Type B pancreatic cell (in vitro differentiated cells): ENCODE measurements at places on chromosomes 2 and 18.

GRCh38 chr18:48342581-48342980 is 66.6 kb downstream of the ZBTB7C start:
- DNase-seq = no peak

DNA sequence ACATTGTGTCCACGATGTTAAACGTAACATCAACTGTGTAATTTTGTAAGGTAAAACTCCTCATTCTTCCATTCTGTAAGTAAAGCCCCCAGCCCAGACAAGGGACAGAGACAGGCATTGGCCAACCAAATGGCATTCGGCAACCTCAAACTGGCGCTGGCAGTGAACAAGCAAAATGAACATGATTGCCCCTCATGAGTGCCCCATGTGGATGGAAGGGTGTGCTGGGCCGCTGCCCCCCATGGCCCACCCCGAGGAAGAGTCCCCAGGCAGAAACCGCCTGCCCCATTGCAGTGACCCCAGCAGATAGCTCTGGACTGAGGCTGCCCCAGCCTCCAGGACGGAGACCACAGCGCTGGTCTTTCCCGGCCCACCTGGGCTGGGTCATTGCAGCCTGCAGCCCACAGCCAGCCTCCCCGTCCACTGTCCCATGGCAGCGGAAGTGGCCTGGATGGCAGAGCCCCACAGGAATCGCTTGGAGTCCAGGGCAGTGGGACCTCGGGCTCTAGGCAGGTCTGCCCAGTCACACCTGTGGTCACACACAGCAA is 220.2 kb downstream of the HDAC4 start:
- DNase-seq = no peak

DNA sequence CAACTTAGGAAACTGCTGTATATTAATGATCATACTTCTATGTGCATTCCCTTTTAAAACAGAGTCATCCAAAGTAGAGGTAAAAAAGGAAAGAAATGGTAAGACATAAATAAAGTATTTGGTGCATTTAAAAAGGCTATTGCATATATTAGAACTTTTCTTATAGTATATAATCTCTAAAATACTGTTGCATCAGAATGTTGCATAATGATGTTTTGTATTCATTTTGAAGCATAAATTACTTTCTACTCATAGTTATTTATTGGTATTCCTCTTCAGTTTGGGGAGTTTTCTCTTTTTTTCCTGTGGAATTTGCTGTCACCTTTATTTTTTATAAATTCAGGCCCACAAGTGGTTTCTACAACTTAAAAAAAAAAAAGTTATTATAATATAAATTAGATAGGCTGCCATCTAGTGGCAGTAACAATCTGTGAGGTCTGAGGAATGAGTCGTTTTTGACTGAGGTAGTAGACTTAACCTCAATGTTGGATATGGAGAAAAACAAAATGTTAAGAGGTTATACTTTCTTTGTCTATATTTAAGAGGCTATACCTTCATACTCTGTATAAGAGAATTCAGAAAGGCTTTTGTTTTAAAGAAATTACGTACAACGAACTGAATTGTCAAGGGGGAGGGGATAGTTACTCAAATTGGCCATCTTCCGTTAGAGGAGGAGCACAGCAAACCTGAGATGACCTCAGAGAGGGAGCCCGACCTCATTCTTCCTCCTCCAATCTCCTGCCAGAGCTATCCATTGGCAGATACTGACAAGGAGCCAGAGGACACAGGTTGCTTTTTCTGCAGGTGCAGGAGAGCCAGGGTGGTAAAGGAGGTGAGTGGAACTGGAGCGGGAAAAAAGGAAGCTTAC is 23.8 kb downstream of the ANKAR start:
- no peak for DNase-seq

DNA sequence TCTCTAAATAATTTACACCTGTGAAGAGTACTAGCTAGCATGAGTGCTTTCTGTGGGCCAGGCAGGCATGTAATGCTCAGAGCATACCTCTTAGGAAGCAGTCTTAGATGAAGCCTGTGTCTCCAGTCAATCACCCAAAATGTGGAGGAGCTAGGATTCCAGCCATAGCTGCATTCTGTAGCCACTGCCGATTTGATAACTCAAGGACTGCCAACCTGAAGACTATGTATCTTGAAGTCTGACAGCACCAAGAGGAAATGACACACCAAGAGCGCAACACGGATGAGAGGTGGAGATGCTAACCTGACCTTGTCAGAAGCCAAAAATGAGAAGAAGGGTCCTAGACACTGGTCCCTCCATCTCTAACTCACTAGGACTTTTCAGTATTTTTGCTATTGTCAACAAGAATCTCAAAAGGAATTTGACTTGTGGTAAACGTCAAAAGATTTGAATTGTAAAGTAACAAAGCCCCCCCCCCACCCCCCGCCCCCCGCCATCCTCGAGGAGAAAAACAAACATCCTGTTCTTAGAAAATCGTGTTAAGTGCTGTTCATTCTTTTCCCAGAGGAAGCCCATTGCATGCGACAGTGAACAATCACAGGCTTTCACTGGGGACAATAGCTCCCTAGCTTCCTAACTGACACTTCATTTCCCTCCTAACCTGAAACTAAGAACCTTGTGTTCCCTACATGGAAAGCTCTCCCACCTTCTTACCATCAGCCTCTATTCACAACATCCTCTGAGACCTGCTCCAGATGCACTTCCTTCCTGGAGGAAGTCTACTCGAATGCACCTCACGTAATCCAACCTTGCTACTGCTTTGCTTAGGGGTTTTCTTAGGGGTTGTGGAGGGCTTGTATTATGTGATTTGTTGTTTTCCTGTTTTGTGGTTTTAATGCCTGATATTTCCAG is 14.7 kb downstream of the CDC42EP3 start:
- DNase-seq = no peak

DNA sequence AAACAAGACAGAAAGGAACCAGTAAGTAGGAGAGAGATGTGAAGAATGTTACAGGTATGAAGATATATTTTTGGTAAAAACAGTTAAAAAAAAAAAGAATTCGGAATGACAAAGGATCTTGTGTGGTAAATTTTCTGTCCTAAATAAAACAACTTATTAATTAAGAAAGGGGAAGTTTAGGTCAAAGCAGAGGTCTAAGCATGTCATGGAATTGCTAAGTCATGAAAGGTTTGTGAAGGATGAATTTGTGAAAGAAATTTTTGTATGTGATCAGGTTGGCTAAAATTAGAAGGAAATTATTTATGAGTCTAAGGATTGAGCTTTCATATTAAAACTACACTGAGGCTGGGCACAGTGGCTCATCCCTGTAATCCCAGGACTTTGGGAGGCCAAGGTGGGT is 11.1 kb upstream of the ALPG start:
- no peak for DNase-seq

DNA sequence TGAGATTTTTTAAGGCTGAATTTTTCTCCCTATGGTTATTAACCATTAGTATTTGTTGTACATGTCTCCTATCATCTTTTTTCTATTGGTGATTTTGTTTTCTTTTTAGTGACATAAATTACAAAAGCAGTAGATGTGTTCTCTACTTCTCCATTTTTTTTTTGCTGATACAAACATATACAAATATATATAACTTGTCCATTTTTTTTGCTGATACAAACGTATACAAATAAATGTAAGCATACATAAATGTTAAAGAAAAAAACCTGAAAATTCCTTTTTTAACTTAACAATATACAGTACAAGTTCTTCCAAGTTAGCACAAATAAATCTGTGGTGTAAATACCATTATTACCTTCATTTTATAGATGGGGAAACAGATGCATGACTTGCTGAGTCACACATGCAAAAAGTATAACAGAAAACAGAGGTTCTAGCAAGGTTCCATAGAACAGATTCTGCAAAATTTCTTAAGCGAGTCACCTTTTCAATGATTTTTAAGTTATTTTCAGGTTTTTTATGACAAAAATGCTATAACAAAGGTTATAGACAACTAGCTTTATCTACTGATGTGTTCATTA is 2.1 kb downstream of the MSGN1 start:
- DNase-seq = no peak

- DNase-seq = no peak
Measured at GRCh38 chr2:62326735-62327134, 130.8 kb downstream of the B3GNT2 start.

- DNase-seq = no peak
Measured at GRCh38 chr2:43212931-43213330, 13.5 kb downstream of the ZFP36L2 start.

GRCh38 chr2:177603181-177603580 is 210.6 kb downstream of the AGPS start:
- DNase-seq = no peak

GRCh38 chr2:101479810-101480209 is 4.9 kb upstream of the RFX8 start:
- no peak for DNase-seq

- DNase-seq = no peak
Measured at GRCh38 chr2:182816866-182817265, 49.6 kb downstream of the FRZB start.

DNA sequence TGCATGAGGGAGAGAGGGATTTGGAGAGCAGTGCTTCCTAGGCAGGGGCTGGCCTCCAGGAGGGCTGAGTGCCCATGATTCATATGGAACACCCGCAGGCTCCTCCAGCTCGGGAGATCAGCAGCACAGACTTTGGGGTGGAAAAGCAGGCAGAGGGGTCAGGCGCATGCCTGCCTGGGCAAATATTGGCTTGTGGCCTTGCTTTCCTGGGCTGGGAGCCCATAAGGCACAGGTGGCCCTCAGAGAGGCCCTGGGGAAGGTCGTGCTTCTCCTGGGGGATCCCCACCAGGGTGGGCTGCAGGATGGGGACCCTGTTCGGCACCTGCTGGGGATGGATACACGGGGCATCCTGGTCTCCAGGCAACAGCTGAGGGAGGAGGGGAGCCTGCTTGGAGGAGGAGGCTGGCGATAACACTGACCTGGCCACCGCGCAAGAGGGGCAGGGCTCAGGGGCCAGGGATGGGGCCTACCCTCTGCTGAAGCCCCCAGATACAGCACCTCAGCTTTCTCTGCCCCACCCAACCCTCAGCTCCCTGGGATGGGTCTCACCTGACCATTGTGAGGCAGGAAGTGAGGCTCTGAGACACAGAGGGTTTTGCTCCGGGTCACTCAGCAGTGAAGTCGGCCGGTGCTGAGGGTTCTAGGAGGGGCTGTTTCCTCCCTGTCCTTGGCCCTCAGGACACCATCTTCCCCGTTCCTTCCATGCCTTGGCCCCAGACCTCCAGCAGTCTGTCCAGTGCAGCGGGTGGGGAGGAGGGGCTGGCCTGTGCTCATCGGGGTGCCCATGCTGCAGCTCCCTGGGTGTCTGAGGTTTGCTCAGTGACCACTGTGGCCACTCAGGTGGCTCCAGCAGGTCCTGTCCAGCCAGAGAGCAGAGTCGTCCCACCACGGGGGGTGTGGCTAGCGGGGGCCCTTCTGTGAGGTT is 12.0 kb downstream of the AQP12A start:
- no peak for DNase-seq

DNA sequence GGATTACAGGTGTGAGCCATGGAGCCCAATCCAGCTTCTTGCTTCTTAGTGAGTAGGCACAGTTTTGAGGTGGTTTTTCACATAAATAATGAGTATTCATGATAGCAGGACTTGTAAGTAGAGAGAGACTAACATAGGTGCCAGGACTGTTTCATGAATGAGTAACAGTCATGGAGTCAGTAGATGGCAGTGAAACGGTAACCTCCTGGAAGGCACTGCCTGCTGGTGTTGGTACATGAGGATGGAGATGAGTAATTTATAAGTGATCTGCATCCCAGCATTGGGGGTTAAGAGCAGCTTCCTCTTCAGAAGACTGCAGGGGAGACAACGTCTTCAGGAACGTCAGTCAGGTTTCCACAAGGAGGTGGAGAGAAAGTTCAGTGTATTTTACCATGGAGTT is 143.8 kb downstream of the HAUS1 start:
- no peak for DNase-seq

GRCh38 chr18:58937887-58938267 is 73.2 kb downstream of the ZNF532 start:
- DNase-seq = no peak

DNA sequence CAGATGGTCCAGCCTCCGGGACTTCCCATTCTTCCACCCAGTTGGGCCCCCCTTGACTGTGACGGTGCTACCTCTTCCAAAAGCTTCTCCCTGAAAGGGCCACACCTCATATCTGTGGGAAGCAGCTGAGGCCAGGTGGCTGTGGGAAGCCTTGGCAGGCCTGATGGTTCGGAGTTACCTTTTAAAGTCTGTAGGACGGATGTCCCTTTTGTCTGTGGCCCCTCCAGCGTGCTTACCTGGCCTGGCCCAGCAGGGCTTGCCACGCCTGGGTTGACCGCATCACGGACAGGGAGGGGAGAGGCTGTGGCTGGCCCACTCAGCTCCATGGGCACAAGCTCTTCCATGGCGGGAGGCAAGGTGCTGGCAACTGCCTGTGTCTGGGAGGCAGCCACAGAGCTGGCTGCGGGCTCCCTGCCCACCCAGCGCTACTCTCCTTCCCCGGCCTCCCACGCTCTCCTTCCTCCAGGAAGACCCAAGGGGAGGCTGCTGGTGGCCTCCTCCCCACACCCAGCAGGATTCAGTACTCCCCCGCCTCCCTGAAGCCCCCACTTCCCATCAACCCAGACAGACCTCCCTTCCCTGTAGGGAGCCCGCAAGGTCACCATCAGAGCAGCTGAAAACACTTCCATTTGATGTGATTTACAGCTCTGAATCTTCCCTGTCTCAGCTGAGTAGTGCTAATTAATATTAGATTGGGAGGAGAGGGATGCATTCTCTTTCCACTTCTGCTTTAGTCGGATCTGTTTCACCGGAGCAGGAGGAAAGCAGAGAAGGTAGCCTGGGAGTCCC is 52.8 kb downstream of the EDAR start:
- no peak for DNase-seq

DNA sequence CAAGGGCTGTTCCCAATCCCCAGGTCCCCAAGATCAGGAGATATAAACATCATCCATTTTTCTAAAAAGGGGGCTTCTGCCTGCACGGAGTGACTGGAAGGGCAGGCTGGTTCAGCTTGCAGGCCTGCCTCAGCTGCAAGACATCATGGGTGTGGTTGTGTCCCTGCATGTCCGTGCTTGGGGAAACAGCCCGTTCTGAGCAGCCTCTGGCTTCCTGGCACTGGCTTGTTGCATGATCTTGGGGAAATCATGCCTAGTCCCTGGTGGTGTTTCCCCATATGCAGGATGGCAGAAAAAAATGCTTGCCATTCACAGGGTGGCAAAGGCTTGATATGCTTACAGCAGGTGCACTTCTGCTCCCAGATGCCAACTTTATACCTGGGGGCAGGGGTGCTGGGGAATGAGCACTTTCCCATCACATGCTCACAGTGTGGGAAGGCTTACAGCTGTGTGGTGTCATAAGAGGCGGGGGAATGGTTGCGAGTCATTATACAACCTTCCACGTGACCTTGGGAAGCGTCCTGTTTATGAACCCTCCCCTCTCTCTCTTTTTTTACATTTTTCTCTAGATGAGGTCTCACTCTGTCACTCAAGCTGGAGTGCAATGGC is 7.2 kb downstream of the PCARE start:
- DNase-seq = no peak

- no peak for DNase-seq
Measured at GRCh38 chr2:176096243-176096985, 3.2 kb upstream of the HOXD12 start.

GRCh38 chr2:64998658-64999061 is 9.5 kb downstream of the SLC1A4 start:
- DNase-seq = no peak

GRCh38 chr2:138210487-138210886 is 246.2 kb downstream of the HNMT start:
- DNase-seq = no peak
